NCI-H526 (cell line): ENCODE measurements at places on chromosomes 2 and 18.

GRCh38 chr2:105248316-105249070 is 7.0 kb downstream of the GPR45 start:
- no peak for DNase-seq

DNA sequence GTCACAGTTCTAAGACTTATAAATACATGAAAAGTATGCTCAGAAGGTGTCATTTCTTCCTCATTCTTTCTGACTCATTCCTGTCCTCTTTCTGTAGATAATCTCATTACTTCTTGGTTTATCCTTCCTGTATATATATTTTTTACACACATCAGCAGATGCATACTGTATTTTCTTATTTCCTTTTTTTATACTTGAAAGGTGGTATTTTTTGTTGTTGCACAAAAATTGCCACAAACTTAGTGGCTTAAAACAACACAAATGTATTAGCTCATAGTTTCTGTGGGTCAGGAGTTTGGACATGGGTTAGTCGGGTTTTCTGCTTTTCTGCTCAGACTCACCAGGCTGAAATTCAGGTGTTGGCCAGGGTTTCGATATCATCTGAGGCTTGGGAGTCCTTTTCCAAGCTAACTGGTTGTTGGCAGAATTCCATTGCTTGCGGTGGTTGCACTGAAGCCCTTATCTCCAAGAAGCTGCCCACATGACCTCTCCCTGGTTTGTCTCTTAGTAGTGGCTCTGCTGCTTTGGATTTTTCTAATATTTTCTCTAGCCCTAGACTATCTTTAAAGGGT is 162.6 kb downstream of the FMNL2 start:
- DNase-seq, result no peak

DNA sequence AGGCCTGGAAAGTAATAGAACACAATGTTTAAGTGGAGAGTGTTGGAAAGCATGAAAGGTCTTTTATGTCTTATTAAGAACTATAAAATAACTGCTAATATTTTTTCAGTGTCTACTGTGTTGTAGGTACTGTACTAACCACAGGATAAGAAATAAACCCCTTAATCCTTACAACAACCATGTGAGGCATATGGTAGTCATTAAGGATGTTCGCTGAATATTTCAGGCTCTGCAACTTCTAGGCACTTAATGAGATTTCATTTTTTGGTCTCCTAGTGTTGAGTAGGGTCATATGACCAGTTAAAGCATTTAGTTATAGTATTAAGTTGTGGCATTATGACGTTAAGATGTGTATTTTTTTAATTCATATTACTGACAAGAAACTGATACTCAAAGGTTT is 346.6 kb upstream of the KCNH7 start:
- DNase-seq, result no peak

DNA sequence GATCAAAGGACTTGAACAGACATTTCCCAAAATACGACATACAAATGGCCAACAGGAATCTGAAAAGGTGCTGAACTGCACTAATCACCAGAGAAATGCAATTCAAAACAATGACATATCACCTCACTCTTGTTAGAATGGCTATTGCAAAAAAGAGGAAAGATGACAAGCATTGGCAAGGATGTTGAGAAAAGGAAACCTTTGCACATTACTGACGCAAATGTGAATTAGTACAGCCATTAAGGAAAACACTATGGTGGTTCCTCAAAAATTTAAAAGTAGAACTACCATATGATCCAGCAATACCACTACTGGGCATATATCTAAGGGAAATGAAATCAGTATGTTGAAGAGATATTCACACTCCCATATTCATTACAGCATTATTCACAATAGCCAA is 57.7 kb upstream of the ASPRV1 start:
- no peak for DNase-seq

DNA sequence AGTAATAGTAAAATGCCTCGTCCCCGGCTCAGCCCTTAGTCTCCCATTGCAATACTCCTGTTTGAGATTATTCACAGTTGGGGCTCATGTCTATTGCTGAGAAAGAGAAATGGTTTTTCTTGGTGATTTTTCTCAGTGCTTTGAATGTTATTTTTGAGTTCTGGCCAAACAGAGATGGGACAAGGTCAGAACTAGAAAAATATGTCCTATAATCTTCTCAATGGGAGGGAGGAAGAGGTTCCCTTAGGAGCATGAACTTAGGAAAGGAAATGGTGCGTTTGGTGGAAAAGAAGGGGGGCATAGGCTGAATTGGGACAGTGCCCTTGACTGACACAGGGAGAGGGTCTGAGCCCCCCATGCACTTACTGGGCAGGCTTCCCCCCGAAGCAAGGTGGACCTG is 133.8 kb downstream of the AGAP1 start:
- no peak for DNase-seq

- peak; percentile 42 for DNase-seq
Observed at GRCh38 chr18:23134780-23135549, at the start of gene CABLES1. Gene CABLES1, plus strand, starts transcription at chr18:23135485. Its CDS starts 278 bp downstream, at chr18:23135763.

- DNase-seq, result no peak
Observed at GRCh38 chr2:88464153-88464552, 11.7 kb upstream of the FOXI3 start.

DNA sequence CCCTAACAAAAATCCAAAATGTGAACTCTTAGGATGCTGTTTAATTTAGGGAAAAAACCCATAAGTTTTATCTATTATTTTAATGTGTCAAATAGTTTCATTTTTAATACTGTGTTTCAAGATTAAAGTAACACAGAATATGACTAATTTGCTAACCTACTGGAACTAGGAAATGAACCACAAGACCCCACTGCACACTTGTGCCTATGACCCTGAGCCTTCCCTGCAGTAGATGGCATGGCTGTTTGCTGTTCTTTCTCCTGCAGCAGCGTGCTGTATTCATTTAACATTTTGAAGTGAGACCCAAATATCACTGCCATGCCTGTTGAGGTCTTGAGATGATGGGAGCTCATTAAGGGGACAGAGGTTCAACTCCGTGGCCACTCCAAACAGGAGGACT is 565.2 kb upstream of the NRP2 start:
- DNase-seq, result no peak

- no peak for DNase-seq
Observed at GRCh38 chr2:40192864-40193669, 258.8 kb downstream of the SLC8A1 start.

DNA sequence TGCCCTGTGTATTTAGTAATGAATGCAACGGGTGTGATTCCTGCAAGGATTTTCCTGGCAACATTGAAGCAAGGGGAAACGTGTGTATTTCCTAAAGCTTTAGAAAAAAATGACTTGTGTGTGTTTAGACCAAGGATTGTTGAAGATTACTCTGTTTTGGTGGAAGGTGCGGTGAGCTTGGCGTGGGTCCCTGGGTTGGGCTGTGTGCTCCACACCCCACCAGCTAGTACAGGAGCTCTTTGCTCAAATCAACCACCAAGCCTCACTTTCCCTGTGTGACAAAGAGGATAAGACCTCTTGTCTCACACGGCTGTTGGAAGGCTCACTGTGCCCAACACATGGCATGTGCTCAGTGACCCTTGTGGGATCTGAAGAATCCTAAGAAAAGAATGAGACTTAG is 21.4 kb upstream of the GREB1 start:
- no peak for DNase-seq

DNA sequence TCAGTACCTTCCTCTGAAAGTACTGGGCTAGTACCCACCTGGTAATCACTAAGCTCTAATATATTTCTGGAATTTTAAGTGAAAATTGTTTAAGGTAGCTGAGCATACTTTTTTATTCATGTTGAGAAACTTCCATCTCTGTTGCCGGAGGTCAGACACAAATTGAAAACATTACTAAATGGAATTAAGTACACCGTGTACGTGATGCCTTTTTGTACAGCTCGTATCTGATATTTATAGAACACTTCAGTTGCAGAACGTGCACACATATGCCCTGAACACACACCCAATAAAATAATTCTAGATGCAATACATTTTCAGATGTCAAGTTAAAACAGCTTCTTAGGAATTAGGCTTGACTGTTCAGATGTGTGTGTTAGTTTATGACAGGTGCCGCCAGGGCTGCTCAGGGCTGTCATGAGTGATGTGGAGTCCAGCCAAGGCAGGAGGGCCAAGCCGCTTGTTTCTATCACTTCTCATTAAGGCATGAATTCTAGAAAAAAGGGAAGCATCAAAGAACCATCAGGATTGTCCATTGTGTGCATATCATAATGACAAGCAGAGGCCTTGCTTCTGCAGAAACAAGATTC is 80.9 kb upstream of the FOSL2 start:
- DNase-seq, result no peak

DNA sequence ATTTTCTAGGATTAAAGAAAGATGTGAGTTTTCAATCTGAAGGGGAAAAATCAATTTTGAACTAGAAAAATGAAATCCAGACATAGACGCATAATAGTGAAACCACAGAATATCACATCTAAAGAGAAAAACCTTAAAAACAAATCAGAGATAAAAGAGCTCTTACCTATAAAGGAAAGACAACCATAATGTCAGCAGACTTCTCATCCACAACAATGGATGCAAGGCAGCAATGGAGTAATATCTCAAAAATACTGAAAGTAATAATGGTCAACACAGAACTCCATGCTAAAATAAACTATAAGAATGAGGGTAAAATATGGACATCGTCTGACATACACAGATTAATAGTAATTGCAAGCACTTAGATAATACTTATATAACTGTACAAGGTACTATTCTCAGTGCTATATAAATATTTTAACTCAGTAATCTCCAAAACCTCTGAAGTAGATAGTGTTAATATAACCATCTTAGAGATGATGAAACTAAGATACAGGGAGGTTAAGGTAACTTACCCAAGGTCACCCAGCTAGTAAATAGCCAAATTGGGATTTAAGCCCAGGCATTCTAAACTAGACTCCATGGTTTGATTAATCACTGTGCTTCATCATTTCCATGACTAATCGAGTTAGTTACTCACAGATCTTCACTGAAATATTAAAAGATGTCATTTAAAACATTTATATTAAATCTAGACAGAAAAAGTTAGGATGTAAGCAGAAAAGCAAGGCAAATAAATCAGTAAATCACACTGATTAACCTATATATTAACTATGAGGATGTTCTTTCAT is 89.4 kb upstream of the SPTBN1 start:
- DNase-seq, result no peak

DNA sequence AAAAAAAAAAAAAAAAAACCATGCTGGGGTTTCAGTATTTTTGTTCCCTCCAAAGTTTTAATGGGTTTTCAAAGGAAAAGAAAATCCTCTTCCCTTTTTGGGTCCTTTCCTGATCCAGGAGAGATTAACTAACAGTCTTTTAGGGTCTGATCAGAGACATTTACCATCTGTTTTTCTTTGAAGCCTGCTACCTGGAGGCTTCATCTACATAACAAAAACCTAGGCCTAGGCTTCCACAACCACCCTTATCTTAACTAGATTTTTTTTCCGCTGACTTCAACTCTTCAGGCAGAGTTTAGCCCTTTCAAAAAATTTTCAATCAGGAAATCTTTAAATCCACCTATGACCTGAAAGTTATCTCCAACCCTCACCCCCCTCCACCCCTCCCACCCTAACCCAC is 154.7 kb downstream of the MBD2 start:
- DNase-seq, result no peak

DNA sequence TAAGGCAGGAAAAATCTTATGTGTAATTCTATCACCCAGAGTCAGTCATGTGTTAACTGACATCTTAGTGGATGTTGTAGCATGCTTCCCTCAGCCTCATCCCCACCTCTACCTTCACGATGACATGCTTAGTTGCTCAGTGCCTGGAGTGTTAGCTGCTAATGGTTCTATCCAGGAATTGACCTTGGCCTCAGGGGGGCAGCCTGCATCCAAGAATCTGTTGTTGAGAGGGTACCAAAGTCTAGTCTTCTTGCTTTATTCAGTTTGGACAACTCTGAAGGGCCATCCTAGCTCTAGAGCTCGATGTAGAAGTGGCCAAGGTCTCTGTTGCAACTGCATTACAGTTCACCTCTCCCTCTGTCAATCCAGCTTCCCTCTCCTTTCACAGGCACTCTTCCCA is 61.2 kb downstream of the ACYP2 start:
- DNase-seq, result peak; percentile 35

DNA sequence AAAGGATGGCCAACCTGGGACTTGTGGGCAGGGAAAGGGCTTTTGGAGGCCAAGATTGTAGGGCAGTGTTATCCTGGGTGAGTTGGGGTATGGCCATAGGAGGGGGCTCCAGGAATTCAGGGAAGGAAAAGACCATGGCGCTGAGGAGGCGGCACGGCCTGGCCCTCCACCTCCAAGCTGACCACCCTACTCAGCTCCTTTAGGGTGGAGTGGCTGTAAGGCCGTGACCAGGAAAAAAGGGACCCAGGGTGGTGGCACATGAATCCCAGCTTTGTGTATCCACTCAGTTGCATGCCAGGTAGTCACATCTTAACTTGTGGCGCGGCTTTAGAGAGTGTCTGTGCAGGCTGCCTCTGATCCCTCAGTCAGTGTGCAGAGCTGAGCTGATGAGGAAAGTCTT is 168.1 kb downstream of the AGAP1 start:
- no peak for DNase-seq

DNA sequence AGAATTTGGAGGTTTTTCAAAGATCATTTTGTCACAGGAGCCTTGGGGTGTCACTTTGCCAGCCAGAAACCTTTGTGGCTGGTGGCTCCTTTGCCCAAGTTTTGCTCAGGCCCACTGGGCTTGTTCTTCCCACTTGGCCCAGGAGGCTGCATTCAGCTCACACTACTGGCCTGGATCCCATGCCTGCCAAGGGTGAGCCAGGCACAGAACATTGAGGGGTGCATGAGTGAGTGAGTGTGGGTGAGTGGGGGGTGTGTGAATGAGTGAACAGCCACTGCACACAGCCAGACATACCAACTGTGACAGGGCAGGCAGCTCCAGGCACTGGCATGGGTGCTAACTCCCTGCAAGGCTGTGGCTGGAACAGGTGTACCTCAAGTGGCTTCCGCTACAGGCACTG is 39.6 kb downstream of the FAM171B start:
- no peak for DNase-seq

DNA sequence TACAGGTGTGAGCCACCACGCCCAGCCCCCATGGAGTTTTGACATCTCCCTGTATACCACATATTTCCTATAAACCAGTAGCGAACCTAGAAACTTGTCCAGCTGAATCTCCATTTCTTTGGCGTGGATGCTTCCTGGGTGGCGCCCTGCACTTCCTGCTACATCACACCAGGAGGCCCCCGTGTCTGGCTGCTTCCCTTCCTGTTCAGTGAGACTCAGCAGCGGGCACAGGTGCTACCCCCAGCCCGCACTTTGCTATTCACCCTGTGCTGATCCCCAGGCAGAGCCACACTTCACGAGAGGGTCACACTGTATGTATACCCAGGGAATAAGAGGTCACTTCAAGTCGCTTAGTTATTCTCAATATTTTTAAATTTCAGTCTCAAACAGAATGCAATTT is 35.0 kb downstream of the CYP27C1 start:
- DNase-seq, result no peak
